ENCODE measurements at places on chromosomes 12 and 14.

DNA sequence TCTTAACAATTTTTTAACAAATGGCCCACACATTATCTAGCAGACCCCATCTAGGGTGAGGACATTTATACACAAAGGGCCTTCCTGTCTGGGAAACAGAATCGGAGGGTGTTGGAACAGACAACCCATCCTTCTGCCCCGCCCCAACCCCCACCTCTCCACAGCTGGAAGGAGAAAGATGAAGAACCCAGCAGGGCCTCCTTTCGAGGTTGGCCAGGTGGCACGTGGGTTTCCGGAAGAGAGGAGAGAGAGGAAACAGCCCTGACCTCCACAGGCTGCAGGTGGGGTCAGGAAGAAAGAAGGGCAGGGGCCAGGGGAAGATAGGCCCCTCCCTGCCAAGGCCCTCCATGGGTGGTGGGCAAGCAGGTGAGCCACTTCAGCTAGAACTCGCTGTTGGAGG lies 57.2 kb downstream of the LRRC74A start:
- DNase-seq: no peak

DNA sequence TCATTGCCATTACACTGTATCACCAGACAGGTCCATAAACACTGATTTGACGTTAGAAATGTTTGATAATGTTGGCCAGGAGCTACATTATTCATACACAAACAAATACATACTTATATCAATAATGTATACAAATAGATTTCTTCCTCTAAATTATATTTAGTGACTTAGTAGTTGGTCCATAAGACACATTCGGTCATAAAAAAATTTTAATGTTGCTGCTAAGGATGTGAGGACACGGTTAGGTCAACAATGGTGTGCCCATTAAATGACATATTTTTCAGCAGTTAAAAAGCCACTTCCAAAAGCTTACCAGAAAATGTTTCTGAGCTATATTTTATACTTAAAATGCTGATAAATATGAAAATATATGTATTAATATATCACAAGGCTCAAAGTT lies 1148.7 kb upstream of the TMEM132C start:
- no peak for DNase-seq

DNA sequence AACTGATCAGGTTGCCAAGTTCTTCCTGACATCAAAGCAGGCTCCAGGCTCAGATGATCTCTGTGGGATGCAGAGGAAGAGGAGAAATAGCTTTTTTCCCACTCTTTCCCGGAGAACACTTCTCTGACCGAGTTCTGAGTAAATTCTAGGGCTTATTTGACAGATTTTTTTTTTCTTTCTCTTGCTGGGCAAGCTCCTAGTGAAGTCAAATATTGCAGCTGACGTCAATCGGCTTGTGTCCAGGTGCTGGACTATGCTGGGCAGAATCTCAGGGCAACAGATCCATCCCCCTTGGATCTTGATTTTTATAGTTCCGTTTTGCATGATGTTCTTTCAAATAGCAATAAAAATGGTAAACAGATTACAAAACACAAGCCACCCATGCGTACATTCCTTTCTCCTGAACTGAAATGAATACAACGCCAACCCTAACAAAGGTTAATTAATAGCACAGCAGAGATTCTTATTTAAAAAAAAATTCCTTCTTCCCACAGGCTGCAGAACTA lies 182.2 kb downstream of the NOVA1 start:
- no peak for DNase-seq

DNA sequence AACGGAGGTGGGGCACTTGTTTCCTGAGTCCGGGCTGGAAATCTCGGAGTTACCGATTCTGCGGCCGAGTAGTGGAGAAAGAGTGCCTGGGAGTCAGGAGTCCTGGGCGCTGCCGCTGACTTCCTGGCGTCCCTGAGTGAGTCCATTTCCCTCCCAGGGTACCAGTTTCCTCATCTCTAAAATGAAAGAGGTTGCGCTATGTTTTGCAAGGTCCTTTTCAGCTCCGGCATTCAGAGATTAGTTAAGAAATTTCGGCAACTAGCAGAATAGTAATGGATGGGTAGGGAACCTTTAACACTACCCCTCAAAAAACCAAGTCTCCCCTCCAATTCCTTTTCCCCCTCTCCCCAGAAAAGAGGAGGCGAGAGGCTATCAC lies 724 bp downstream of the BLOC1S1 start:
- DNase-seq: no peak

DNA sequence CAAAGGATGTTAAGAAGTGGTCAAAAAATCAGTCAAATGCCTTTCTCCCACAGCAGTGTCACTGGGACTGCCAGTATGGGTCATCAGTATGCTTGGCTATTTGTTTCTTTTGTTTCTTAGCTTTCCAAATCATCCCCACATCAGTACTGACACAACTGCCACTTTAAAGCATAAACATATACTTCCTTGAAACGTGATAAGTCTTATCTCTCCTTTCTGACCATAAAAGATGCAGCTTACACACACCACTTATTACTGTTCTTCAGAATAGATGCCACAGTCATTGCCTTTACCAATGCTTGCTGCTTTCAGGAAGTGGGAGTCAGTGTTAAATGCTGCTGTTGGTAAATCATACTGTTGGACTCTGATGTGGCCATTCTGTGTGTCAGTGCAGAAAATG lies 18.6 kb upstream of the GARIN2 start:
- DNase-seq: no peak

- peak; percentile 36 for DNase-seq
Observed at GRCh38 chr12:1848745-1849144, 28.4 kb downstream of the LRTM2 start.

- DNase-seq: no peak
Observed at GRCh38 chr12:48686037-48686595, 4.1 kb upstream of the KANSL2 start.

DNA sequence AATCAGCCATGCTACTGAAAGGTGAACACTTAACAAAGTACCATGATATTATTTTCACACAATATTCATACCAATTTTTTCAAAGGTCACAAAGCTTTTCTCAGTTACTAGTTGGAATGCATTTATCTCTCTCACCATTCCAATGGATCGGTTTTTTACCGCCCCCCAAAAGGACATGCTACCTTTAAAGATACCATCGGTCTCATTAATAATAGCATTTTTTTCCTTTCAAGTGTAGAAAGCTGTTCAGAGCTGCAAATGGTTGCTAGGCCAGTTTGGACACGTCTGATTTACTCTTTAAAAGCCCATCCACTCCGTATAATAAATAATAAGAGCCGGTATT lies 34.9 kb upstream of the STON2 start:
- no peak for DNase-seq

GRCh38 chr12:13222076-13222475 lies 25.6 kb downstream of the EMP1 start:
- DNase-seq: no peak

GRCh38 chr14:80316441-80316840 lies 105.1 kb upstream of the DIO2 start:
- DNase-seq: no peak

- no peak for DNase-seq
Observed at GRCh38 chr12:65875640-65876071, 51.4 kb downstream of the HMGA2 start.

GRCh38 chr14:89534902-89535685 lies 118.1 kb upstream of the FOXN3 start:
- no peak for DNase-seq

DNA sequence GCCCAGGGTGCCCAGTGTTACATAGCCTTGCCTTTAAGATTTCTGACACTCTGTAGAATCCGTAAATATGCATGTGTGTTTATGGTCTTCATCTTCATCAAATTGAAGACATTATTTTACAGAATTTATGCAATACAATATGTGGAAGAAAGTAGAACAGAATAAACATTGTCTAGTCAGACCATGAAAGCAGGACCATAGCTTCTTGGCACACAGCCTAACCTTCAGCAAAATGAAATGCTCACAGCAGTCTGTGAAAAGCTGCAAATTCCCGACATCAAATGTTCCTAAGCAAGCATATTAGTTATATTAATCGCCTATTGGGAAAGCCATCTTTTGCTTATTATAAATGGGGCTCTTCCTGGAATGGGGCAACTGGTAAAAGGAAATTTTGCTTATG lies 111.3 kb upstream of the GARIN2 start:
- DNase-seq: no peak

GRCh38 chr12:106072751-106073150 lies 66.0 kb downstream of the NUAK1 start:
- no peak for DNase-seq

DNA sequence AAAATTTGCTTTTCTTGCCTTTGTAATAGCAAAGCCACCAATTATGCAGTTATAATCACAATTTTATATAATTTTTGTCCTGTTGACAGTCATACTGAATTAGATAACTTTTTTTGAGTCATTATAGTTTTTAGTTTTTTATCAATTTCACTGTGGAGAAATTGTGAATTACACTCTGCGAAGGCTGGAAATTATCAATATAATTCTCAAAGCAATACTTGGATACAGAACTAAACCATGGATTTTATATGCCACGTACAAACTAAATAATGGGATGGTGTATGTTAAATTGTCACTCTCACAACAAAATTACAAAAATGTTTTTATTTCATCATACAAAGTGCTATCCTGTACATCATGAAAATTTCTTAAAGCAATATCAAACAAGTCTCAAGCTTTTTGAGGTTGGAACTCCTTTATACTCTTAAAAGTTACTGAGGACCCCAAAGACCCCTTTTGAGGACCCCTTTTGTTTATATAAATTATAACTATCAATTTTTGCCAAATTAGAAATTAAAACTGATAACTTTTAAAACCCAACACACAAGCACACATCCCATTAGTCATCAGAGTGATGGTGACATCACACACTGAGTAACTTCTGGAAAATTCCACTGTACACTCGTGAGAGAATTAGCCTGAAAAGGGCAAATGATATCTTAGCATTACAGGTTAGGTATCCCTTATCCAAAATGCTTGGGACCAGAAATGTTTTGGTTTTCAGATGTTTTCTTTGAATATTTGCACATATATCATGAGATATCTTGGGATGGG lies 19.8 kb upstream of the AQP2 start:
- no peak for DNase-seq

- no peak for DNase-seq
Observed at GRCh38 chr14:92556255-92556741, 42.7 kb downstream of the RIN3 start.

DNA sequence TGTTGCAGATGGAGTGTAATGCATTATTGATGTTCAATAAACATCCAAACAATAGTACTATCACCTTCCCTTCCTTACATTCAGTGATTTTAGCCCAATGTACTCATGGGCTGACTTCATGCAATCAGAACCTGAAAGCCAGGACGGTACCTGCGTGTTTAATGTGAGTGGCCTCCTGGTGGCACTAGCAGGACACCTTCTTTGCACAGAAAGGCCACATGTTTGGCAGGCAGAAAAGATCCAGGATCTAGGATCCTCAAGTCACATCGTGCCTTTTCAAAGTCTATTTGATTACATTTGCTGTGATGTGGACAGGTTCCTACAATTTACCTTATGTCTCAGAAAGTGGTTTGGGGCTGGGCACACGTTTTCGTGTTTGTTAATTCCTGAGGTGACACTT lies 82.9 kb downstream of the NEDD1 start:
- no peak for DNase-seq

DNA sequence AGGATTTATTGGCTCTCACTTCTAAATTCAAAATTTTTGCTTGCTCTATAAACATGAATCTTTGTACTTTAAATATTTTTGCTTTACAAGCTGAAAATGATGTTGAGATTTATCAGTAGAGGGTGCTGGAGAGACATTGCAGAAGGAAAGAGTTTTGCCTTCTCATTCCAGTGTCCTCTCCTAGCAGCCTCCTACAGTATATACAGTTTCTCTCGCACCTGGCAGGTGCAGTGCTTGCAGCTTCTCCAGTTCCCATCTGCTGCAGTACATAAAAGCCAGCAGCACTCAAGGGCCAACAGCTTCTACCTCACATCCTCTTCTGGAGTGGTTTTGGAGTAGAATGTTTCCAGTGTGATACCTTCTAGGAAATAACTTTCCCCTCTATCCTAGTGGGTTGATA lies 601.8 kb upstream of the ATXN7L3B start:
- no peak for DNase-seq

DNA sequence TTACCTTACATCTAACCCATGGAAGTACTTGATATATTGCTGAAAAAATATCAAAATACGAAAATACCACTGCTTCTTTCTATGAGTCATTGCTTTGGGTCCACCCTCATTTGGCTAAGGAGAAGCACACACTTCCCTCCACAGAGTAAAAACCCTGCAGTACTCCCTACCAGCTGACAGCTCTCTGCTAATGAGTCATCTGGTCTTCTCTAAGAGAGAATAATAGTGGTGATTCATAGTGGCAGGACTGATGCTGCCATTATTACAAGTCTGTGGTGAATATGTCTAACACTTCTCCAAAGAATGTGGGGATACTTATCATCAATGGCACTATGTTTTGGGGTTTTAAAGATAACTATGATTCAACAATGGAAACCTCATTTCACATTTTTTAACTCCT lies 90.7 kb downstream of the PPFIA2 start:
- DNase-seq: no peak

- no peak for DNase-seq
Observed at GRCh38 chr12:23458640-23459039, 490.8 kb downstream of the SOX5 start.

- DNase-seq: no peak
Observed at GRCh38 chr12:67091204-67091603, 178.0 kb upstream of the CAND1 start.

- DNase-seq: no peak
Observed at GRCh38 chr14:41606282-41606531, 469 bp upstream of the LRFN5 start.

- DNase-seq: no peak
Observed at GRCh38 chr12:12230275-12230674, 36.6 kb downstream of the LRP6 start.

DNA sequence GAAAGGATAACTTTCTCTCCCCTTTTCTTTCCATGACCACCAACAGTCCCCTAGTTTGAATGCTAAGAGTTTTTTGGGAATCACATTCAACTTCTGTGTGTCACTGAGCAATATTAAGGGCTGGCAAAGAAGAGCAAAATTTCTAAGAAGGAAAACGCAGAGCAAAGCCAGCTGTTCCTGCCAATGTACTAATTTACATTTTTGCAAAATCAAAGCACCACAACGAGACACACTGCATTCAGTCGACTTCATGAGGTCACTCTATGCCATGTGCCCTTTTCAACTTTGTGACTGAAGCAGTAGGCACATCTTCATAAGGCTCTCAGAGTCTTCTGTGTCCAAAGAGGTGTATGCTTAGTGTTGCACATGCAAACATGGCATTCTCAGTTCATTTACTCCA lies 66.4 kb downstream of the PTPRR start:
- DNase-seq: no peak

- no peak for DNase-seq
Observed at GRCh38 chr14:32564596-32564995, 235.5 kb downstream of the AKAP6 start.

DNA sequence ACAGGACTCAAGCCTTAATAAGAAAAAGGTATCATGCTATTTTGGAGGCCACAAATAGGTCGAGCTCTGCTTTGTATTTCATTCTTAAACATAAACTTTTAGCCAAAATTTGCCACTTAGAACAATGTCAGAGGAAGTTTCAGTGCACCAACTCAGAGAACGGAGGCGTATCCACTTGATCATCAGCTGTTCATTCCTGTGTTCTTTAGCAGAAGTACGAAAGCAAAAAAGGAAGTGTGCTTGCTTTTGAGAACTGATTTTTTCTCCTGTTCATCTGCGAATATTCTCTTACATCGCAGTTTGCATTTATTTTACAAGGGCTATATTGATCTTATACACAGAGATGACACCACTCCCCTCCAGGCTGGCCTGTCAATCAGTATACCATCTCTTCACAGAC lies 188.6 kb upstream of the SOX5 start:
- DNase-seq: no peak
